Endodermal cell (in vitro differentiated cells): ENCODE measurements at places on chromosomes 7 and 10.

- no peak overlapping the region for H3K27ac ChIP-seq
- peak; percentile 51 for DNase-seq
- no peaks in the 10 kb centered on the region for H3K36me3 ChIP-seq
- H3K4me1 ChIP-seq: peaks cover 11% of the 10 kb centered on the region
- H3K27me3 ChIP-seq: peaks cover 34% of the 10 kb centered on the region
Measured at GRCh38 chr10:75428434-75429158, 2.8 kb upstream of the LRMDA start.

GRCh38 chr10:127966875-127967274, 60.0 kb downstream of the PTPRE start:
- H3K4me1 ChIP-seq: peaks cover 9% of the 10 kb centered on the region
- H3K27ac ChIP-seq: no peak overlapping the region
- DNase-seq: no peak
- no peaks in the 10 kb centered on the region for H3K27me3 ChIP-seq

DNA sequence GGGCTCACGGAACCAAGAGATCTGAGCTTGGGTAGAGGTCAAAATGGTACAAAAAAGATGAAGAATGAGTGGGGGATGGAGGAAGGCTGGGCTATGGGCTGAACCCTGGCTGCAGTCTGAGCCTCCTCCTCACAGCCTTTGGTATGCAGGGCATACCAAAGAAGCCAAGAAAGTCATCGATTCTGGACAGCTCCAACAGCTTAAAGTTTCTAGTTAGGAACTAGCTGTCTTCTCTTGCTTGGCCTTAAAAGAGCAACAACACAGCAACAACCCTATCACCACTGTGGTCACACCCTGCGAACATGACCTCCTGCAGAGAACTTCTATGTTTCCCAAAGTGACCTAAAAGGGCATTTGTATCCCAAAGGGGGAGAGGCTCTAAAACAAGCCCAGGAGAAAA, 126.1 kb upstream of the EFCAB10 start:
- no peak overlapping the region for H3K27ac ChIP-seq
- no peak overlapping the region for H3K4me3 ChIP-seq
- H3K36me3 ChIP-seq: peaks cover 19% of the 10 kb centered on the region
- no peaks in the 10 kb centered on the region for H3K27me3 ChIP-seq
- no peak for DNase-seq
- H3K4me1 ChIP-seq: no peaks in the 10 kb centered on the region

DNA sequence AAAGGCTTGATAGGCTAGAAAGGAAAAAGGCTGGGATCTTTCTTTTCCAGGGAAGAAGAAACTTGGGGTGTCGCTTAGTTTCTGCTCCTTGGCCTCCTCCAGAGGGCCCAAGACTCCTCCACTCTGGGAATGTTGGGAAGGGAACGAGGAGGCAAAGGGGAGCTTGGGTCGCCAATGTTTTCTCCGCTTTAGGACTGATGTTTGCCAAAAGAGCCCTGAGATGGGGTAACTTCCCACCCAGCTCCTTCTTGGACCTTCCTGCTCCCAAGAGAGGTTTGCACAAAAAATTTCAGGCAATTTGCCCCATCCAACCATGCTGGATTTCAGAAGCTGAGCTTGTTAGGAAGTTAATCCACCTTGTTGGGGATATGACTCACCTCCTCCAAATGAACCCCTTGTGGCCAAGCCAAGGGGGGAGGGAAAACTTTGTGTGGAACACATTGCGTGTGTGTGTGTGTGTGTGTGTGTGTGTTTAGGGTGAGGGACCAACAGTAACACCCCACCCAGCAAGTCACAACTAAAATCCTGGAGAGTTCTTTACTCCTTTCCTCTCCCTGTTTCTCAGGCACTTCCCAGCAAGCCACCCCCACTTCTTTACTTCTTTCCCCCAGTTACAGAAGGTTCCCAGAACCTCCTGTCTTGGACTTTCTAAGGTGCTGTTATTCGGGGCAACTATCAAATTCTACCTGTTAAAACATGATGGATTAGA, 8.7 kb upstream of the HOXA2 start:
- no peak overlapping the region for H3K4me3 ChIP-seq
- H3K27me3 ChIP-seq: peaks cover 97% of the 10 kb centered on the region
- H3K36me3 ChIP-seq: no peaks in the 10 kb centered on the region
- H3K4me1 ChIP-seq: no peaks in the 10 kb centered on the region
- peak overlapping the region; percentile 69 for H3K27ac ChIP-seq
